Kidney (tissue), 22 donors: ENCODE measurements at places on chromosomes 12 and 14. TPM values are rescaled to one million over a fixed set of nuclear protein-coding genes. Genes with fewer than 3 reads are reported as not detected.

DNA sequence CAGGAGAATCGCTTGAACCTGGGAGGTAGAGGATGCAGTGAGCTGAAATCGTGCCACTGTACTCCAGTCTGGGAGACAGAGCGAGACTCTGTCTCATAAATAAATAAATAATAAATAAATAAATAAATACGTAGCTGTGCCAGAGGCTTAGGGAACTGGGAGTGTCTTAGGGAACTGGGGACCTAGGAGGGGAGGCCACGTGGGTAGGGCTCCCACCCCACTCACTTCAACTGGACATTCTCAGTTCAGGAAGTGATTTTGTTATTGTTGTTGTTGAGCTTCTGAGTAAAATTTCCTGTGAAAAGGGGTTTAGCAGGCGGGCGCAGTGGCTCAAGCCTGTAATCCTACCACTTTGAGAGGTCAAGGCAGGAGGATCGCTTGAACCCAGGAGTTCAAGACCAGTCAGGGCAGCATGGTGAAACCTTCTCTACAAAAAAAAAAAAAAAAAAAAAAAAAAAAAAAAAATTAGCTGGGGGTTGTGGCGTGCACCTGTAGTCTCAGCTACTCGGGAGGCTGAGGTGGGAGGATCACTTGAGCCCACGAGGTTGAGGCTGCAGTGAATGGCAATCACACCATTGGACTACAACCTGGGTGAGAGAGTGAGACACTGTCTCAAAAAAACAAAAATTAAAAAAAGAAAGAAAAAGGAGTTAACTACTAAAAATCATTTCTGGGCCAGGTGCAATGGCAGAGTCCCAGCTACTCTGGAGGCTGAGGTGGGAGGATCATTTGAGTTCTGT lies 19.0 kb upstream of the ANKRD9 start:
- peaks cover 3% of the 10 kb centered on the region for H3K4me1 ChIP-seq
- H3K4me3 ChIP-seq, result no peak overlapping the region
- no peaks in the 10 kb centered on the region for H3K36me3 ChIP-seq
- H3K27ac ChIP-seq, result no peak overlapping the region
- no peak for DNase-seq
- H3K27me3 ChIP-seq, result no peaks in the 10 kb centered on the region

- DNase-seq, result no peak
- H3K27me3 ChIP-seq, result no peaks in the 10 kb centered on the region
- no peak overlapping the region for H3K27ac ChIP-seq
These were observed 199.4 kb upstream of the RTL1 start for GRCh38 chr14:101102875-101103274.

GRCh38 chr12:98485792-98486340 lies 29.5 kb upstream of the TMPO start:
- H3K27ac ChIP-seq, result no peak overlapping the region
- H3K4me1 ChIP-seq, result no peaks in the 10 kb centered on the region
- H3K4me3 ChIP-seq, result no peak overlapping the region
- DNase-seq, result no peak

- DNase-seq, result no peak
- H3K27me3 ChIP-seq, result no peaks in the 10 kb centered on the region
- H3K4me3 ChIP-seq, result no peak overlapping the region
- no peak overlapping the region for H3K27ac ChIP-seq
- no peaks in the 10 kb centered on the region for H3K36me3 ChIP-seq
- H3K4me1 ChIP-seq, result no peaks in the 10 kb centered on the region
These were observed 209.5 kb downstream of the ANO6 start for GRCh38 chr12:45425426-45425825.

GRCh38 chr14:95523051-95523814 lies 6.8 kb upstream of the SYNE3 start:
- no peaks in the 10 kb centered on the region for H3K27me3 ChIP-seq
- peak; percentile 7 for DNase-seq
- H3K4me1 ChIP-seq, result no peaks in the 10 kb centered on the region
- no peak overlapping the region for H3K4me3 ChIP-seq

DNA sequence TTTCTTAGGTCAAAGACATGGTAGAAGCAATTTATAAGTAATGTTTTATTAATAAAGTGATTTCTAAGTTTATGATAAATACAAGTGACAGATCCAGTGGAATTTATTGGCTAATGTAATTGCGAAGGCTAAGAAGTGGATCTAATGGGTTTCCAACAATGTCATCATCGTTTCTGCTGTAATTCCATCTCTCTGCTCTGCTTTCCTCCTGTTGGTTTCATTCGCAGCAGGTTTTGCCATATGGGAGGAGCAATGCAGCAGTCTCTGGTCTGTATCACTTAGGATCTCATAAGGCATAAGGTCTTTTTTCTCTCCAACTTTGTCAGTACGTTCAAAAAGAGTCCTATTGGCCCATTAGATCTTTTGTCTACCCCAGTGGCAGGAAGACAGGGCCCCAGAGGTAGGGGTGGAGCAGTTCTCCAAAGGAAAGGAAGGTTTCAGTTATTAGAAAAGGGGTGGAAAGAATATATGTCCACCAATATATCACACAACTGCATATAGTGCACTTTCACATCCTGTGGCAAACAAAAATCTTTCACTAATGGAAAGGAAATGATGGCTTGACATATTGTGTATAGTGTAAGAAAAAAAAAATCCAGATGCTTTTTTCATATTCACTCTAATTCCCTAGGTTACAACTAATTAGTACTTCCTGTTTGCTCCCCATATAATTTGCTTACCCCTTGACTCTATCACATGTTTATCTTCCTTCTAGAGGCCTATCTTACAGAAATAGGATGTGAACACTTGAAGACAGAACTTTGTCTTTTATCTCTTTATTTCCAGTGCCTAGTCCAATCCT lies 451.3 kb downstream of the ZFP36L1 start:
- H3K27me3 ChIP-seq, result no peaks in the 10 kb centered on the region
- no peaks in the 10 kb centered on the region for H3K36me3 ChIP-seq
- H3K27ac ChIP-seq, result no peak overlapping the region
- no peak for DNase-seq
- H3K4me3 ChIP-seq, result no peak overlapping the region
- H3K4me1 ChIP-seq, result no peaks in the 10 kb centered on the region

DNA sequence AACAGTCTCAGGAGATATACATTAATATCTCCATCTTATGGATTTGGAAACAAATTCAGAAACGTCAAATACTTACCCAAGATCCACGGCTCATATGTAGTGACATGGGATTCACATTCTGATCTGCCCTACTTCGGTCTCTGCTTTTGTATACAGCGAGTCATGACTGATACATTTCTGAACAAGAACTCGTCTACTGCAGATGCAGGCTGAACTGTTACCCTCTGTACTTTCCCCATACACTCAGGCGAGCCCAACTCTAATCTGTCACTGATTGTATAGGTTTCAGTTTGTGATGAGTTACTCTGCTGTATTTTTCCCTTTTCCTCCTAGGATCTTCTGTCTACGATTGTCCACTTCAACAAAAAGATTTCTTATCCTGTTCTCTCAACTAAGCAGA lies 441.6 kb downstream of the CCDC91 start:
- no peak overlapping the region for H3K27ac ChIP-seq
- no peaks in the 10 kb centered on the region for H3K36me3 ChIP-seq
- no peak for DNase-seq

The LRRC10 gene
- total RNA-seq, result not detected

The IFI27 gene
- total RNA-seq, result 143 TPM
